ENCODE measurements at places on chromosomes 2 and 18.

GRCh38 chr2:168920504-168921157 lies 19.5 kb downstream of the G6PC2 start:
- no peak for DNase-seq

GRCh38 chr18:9410515-9410914 lies 64.8 kb upstream of the RALBP1 start:
- DNase-seq, result no peak

GRCh38 chr2:86627550-86627949 lies 3.9 kb upstream of the RNF103 start:
- DNase-seq, result no peak

GRCh38 chr2:226683944-226684562 lies 115.6 kb downstream of the IRS1 start:
- DNase-seq, result no peak

- no peak for DNase-seq
Observed at GRCh38 chr2:170212625-170213280, 34.8 kb downstream of the MYO3B start.

DNA sequence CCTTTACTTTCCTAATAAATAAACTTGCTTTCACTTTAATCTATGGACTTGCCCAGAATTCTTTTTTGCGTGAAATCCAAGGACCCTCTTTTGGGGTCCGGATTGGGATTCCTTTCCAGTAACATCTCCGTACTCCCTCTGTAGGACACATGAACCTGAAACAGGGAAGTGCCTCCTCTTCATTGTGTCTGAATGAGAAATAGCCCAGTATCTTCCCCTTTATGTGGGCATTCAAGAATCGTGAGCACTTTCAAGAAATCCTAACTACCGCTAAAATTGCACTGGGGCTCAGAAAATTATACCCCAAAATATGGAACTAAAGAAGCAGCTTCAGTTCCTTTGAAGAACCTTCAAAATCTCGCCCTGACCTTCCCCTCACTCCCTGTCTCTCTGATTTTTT lies 7.8 kb upstream of the POMC start:
- DNase-seq, result no peak

DNA sequence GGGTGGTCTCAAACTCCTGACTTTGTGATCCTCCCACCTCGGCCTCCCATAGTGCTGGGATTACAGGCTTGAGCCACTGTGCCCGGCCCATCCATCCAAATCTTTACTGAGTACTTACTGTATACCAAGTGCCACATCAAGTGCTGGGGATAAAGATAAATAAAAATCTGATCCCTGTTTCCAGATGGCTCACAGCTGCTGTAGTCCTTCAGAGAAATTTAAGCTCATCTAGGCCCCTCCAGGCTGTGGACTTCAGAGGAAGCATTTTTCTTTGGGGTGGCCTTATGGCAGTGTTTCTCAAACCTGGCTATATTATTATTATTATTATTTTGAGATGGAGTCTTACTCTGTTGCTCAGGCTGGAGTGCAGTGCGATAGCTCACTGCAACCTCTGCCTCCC lies 33.7 kb upstream of the GTF2A1L start:
- no peak for DNase-seq

Measured in stimulated activated CD4-positive, alpha-beta T cell treated with anti-CD3 and anti-CD28 coated beads, Interleukin-1b, Interleukin-23, amount 100 ng/mL, for 4 hours (primary cell).